Upper lobe of left lung (tissue), 6 donors: ENCODE measurements at places on chromosomes 6 and 20. TPM values are rescaled to one million over a fixed set of nuclear protein-coding genes. Genes with fewer than 3 reads are reported as not detected.
A peak's percentile ranks its signal among the peaks of the same experiment; 100 is the strongest.

GRCh38 chr6:140732155-140732554 lies 1357.7 kb upstream of the CITED2 start:
- DNase-seq, result no peak

- DNase-seq, result no peak
Observed at GRCh38 chr6:51289041-51289440, 470.4 kb downstream of the TFAP2B start.

DNA sequence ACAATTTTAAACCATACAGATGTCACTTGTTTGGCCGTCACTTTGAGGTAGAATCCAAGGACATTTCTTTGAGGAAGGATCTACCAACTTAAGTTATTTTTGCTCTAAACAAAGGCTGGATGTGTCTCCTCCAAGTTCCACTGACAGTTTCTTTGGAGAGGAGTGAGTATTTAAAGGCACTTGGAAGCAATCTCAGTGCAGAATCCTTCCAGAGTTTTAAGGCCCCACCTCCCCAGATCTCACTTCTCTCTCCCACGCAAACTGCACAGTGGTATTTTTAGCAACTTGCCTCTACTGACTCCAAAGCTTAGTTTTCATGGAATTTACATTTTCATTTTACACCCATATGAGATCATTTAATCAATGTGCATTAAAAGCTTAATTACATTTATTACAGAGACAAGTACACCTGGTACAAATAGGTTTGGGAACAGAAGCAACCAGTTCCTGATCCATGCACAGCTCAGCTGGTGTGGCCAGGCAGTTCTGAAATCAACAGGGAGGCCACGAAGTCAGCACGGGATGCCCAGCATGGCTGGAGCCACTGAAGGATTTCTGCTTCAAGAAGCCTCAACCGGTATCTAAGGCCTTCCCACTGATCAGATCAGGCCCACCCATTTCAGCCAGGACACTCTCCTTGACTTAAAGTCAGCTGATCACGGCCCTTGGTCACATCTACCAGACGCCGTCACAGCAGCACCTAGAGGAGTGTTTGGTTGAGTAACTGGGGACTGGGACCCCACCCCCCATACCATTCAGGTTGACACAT lies 109.8 kb downstream of the SYCP2 start:
- DNase-seq, result peak; percentile 19

GRCh38 chr6:17907406-17908229 lies 79.8 kb downstream of the KIF13A start:
- DNase-seq, result no peak

DNA sequence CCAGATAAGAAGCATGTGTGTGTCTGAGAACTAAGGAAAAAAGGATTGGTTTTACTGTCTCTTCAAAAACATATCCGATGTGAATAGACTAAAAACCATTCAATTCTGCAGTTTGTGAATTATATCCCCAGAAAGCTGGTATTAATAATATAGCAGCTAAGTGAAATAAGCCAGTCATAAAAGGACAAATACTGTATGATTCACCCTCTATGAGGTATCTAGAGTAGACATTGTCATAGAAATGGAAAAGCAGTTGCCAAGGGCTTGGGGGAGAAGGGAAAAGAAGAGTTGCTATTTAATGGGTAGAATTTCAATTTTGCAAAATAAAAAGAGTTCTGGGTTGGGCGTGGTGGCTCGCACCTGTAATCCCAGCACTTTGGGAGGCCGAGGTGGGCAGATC lies 137.5 kb downstream of the ATXN1 start:
- DNase-seq, result no peak

- DNase-seq, result peak; percentile 29
Observed at GRCh38 chr6:35311390-35312075, 13.9 kb downstream of the DEF6 start.

GRCh38 chr6:154506991-154507898 lies 3.2 kb downstream of the CNKSR3 start:
- no peak for DNase-seq

DNA sequence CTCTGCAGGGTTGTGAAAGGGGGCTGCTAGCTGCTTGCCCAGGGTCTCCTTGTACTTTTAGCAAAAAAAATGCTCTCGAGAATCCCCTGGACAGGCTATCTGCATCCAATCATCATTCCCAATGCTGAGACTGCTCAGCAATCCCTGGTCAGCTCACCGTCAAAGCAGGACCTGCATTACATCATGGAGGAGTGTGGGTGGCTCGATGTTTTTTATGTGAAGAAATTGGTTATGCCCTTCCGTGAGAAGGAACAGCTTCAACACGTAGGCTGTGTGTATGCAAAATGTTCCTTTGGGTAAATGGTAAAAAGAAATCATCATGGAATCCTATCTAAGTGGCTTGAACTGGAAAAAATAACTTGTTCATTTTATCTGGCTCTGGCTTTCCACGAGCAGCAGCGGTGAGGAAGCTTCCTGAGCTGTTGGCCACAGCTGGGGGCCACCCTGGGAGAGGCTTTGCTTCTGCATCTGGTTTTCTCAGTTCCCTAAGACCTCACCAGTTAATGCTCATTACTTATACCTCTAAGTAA lies 111.4 kb downstream of the FYN start:
- no peak for DNase-seq

GRCh38 chr20:18613553-18613952 lies 25.7 kb downstream of the DTD1 start:
- no peak for DNase-seq

DNA sequence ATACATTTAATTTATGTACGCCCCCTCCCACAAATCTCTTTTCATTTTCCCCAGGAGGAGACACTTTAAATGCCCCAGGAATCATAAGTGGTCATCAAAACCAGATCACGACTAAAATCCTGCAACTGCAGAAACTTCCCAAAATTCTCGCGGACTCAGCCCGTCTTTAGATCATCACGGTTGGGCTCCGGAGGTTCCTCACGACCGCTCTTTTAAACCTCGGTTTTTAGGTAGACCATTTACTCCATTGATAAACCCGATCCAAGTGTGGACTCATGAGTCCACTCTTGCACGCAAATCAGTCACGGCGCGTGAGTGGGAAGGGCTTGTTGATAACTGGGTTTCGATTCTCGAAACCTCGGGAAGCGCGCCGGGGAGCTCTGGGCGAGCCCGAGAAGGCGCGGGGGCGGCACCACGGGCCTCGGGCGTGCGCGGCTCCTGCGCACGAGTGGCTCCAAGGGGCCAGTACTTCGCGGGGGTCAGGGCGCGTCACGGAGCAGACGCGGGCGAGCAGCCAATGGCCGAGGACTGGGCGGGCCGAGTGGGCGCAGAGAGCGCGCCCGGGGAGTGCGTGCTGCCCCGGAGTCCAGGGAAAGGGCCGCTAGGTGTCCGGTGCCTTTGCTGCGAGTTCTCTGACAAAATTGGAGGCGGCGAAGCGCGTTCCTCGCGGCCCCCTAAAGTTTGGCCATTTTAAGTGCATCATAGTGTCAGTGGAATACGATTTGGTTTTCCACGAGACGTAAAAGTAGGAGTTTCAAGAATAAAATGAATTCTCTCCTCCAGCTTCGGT lies 635 bp upstream of the TENT5A start:
- peak; percentile 99 for DNase-seq

GRCh38 chr20:61733891-61734732 lies 331.6 kb downstream of the TAF4 start:
- DNase-seq, result no peak

DNA sequence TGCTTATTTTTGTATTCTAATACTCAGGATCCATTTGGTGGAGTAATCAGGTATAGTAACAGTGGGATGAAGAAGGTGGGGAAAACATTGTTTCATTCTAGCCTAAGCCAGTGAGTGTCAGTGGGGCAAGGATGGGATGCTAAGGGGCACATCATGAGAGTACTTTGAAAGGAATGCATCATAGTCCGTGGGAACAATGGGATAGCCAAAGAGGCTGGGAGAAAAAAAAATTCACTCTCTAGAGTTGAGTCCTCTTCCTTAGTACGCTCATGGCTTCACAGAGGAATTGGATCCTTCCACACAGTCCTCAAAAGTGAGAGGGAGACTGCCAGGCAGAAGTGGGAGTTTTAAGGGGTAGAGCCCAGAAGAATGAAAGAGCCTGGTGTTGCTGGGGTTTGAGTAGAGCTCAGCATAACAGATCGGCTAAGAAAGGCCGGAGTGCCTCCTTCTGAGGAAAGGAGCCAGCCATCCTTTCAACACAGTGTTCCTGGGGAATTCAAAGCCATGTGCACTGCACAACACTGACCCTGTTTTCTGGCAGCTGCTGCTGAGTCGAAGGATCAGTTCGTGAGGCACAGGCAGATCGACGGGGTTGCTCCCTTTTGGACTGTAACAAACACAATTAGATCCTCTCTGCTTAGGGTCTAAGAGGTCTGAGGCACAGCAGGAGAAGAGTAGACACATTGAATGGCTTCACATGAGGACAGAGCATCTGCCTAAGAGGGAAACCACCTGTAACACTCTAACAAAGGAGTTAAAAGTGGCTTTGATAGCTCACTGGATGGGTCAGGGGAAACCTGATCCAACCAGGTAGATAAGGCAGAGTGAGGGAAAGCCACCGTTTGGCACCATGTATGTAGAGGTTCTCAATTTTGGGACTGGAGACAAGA lies 61.2 kb downstream of the ELOVL5 start:
- no peak for DNase-seq

DNA sequence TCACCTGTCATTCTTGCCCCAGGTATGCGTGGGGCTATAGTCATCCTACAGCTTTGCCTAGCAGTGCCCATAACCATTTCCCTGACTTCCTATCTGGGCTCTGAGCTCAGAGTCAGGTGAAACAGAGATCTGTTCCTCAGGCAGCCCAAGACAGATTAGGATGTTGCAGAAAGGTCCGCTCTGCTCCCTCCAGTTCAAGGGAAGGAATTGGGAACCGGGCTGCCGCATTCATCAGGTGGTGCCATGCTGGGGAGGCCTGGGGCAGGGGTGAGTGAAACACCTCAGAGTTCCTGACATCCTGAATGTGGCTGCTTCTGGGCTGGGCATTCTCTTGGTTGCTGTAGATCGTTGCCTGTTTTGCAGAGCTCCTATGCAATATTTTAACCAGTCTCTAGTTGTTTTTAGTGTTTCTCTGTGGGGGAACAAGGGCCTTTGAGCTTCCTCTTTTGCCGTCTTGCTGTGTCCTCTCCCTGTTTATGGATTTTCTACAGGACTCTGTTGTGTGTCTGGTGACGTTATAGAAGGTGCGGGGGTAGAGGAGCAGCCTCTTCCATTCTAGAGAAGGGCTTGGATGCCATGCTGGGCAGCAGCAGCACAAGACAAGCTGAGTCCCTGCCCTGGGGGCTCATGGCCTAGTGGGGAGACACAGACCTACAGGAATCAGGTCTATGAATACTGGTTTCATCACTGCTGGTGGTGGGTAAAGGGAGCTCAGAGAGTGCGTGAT lies 9.2 kb downstream of the ENTPD6 start:
- DNase-seq, result no peak

DNA sequence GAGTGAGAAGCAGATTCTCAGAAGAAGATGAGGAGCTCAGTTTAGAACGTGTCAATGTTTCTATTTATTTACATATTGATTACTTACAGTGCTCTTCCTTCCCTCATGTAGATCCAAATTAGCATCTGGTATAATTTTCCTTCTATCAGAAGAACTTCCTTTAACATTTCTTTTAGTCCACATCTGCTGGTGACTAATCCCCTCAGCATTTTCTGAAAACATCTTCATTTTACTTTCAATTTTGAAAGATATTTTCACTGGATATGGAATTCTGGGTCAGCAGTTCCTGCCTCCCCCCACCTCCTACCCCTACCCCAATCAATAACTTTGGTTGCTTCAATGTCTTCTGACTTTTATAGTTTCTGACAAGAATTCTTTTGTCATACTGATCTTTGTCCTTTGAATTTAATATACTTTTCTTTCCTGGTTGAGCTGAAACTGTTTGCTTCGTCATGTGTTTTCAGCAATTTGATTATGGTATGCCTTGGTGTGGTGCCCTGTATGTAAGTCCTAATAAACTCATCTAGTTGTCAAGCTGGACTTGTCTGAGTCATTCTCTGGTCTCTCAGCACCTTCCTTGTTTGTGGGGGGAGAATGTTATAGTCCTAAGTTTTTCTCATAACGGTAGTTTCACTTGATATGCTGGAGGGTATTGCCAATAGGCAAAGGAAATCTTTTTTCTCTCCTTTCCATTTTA lies 57.0 kb downstream of the SMPDL3A start:
- no peak for DNase-seq

DNA sequence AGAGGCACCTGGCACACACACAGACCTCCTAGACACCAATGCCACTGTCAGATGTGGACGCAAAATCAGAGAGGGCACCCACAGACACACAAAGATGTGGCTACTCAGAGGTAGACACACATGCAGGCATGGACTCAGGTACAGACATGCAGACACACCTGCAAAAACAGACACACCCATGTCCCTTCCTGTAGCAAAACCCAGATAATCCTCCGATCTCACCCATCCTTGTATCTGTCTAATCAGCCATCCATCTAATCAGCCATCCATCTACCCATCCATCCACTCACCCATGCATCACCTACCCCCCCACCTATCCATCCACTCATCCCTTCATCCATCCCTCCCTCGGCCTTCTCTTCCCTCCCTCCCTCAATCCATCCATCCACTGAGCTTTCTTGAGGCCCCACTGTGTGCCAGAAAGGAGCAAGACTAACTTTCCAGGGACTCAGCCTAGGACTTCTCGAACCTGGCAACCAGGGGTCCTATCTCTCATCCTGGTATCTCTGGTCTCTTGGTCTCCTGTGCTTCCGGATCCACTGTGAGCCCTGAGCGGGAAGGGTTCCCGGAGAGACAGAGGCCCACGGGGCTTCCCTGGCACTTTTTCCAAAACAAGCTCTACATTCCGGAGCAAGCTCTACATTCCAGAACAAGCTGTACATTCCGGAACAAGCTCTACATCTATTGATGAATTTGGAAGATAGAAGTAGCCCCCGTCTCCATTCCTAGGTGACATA lies 1.1 kb upstream of the TGM2 start:
- DNase-seq, result no peak

- no peak for DNase-seq
Observed at GRCh38 chr6:53944091-53944490, 149.3 kb downstream of the LRRC1 start.

DNA sequence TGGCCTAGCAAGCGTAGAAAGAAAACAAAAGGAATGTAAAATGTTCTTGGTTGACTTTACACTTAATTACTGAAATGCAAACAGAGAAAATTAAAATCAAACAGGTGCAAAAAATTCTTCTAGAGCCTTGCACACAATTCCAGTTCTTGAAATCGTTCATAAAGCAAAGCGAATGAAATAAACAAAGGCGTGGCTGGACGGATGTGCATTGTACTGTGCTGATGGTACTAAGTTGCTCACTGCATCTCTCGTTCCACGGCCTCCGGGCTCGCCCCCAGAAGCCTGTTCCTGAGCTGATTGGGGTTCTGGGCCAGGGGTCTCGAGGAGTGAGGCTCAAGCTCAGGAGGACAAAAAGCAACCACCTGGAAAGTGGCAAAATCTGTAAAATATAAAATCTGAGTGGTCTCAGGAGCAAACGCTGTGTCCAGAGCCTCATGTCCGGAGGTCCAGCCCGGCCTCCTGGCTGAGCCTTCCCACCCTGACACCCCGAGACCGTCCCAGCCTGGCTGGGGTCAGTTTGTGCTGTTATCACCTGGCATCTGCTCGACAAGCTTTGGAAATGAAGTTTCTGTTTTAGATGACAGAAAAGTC lies 71.3 kb downstream of the TTLL2 start:
- DNase-seq, result no peak

TRAPPC3L gene
- total RNA-seq, result not detected

IMPG1 gene
- not detected for total RNA-seq

SPATS1 gene
- 0.91 TPM for total RNA-seq

DSTN gene
- 721 TPM for total RNA-seq

VNN1 gene
- total RNA-seq, result 9.2 TPM

RUNX2 gene
- 8.4 TPM for total RNA-seq

GABRR2 gene
- 3.1 TPM for total RNA-seq

PROCR gene
- total RNA-seq, result 10.9 TPM

HS3ST5 gene
- total RNA-seq, result 0.22 TPM
